HT1080 (cell line): ENCODE measurements at places on chromosomes 3 and 15.

GRCh38 chr3:123026565-123027291 is 835 bp downstream of the SEMA5B start:
- DNase-seq: no peak

DNA sequence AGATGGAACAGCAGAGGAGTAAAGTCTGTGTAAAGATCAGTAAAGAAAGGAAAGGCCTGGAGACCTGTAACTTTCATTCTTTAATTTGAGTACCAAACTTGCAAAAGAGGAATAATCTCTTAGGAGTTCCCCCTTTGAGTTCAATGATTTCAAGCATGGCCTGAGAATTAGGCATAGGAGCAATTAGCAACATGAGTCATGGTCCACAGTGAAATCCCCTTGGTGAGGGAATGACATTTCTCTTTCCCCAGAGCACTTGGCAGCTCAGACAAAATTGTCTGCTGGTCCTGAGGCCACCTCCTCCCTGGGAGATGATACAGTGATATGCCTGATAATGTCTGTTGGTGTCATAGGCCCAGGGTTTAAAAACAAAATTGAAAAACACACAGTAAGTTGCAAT is 81.4 kb upstream of the CRBN start:
- DNase-seq: no peak

DNA sequence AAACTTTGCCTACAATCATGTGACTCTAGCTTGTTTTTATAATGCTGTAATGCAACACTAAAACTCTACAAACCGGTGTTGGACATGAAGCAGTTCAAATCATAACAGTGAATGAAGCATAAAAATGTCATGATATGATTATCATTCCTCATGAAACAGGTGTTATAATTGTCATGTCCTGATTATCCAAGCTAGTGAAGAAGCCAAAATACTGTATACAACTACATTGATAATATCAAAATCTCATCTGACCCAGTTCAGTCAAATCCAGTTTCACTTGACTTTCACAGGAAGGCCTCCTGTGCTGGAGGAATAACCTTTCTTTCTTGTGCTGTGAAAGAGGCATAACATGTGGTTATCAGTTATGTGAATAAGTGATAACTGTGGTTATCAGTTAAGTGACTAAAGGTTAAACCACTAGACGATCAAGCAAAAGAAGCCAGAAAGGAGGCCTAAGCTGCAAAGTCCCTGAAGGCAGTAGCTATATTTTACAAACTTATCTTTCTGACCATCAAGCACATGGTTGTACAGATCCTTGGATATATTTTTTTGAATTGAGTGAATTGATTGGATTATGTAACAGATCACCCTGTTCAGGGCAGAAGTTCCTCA is 296.4 kb downstream of the TUSC7 start:
- no peak for DNase-seq

- no peak for DNase-seq
Measured at GRCh38 chr3:1962396-1963088, 136.1 kb upstream of the CNTN4 start.

DNA sequence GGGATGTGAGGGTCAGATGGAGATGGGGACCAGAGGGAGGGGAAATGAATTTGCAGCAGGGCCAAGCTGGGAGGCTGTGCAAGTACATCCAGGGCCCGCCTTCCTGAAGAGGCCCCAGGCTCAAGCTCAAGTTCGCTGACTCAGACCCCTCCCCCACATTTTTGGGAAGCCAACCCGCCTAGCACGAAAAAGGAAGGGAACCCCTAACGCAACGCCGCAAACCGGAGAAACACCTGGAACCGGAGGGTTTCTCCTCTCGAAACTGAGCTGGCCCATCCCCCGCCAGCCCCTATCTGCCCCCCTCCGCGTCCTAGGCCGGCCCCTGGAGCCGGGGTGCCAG is 624 bp downstream of the AP3B2 start:
- DNase-seq: no peak

GRCh38 chr3:43369404-43370292 is 83.3 kb downstream of the SNRK start:
- DNase-seq: no peak

- DNase-seq: no peak
Measured at GRCh38 chr3:61924090-61924735, 362.8 kb downstream of the PTPRG start.

GRCh38 chr3:158663246-158663645 is 9.2 kb downstream of the LXN start:
- DNase-seq: no peak
